NCI-H187 treated with DMSO at 0.1 percent for 48 hours (cell line): ENCODE measurements at places on chromosomes 3 and 15.

DNA sequence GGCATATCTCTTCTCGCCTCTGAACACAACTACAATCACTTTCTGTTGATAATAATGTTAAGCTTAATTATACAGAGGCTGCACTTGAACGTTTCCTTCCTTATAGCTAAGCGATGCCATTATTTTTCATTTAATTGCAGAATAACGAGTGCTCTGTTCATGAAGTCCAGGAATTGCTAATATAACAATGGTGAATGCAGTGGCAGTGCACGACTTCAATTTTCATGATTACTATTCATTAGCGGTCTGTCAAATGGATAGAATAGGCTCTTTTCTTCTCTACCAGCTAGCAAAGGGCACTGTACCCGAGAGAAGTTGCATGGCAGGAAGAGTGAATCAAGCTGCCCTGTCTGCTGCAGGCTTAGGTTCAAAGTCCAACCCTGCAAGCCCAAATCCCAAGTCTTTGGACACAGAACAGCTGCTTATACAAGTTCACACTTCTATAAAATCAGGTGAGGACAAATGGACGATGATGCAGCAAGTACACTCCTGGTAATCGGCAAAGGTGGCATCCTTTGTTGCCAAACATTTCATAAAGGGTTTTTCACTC, 75.6 kb downstream of the PDZRN3 start:
- DNase-seq = no peak

GRCh38 chr15:60536951-60537350, 58.0 kb upstream of the ICE2 start:
- DNase-seq = no peak

- no peak for DNase-seq
Observed at GRCh38 chr3:43273416-43273815, 12.9 kb upstream of the SNRK start.

DNA sequence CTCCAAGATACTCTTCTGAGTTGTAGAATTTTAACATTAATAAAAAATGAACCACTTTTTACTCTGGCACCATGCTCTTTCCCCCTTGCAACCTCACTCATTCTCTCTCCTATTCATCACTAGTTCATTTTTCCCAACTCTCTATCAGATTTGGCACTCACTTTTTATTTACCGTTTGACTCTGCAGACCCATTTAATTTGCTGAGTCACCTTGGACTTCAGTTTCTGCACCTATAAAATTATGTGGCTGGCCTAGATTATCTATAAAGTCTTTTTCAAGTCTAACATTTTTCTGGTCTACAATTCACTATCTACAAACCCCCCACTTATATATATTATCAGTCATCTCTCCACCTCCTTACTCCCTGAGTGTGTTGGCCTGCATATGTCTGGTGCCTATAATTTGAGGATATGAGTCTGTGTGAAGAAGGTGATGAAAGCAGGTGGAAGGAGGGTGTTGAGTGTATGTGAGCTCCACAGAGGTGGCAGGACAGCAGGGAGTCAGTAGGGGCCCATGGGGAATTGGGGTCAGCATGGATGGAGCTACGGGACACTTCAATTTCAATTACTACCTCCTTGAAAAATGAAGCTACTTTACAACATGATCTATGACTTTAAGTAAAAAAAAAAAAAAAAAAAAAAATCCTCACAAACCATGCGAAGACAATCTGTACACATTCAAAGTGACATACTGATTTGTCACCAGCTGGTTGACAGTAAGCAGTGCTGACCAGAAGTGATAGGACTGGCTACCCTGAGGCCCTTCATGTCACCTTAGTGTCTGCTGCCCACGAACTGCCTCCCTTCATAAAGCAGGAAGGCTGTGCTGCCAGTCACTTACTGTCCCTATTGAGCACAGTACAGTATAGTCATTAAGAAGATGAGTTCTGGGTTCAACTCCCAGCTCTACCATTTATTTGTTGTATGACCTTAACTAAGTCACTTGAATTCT, 334.2 kb upstream of the IL12A start:
- no peak for DNase-seq

GRCh38 chr3:144295613-144296012, 324.0 kb downstream of the DIPK2A start:
- no peak for DNase-seq

- DNase-seq = no peak
Observed at GRCh38 chr3:4006288-4006687, 207.1 kb downstream of the LRRN1 start.
